ELR (cell line): ENCODE measurements at places on chromosomes 2 and 18.

DNA sequence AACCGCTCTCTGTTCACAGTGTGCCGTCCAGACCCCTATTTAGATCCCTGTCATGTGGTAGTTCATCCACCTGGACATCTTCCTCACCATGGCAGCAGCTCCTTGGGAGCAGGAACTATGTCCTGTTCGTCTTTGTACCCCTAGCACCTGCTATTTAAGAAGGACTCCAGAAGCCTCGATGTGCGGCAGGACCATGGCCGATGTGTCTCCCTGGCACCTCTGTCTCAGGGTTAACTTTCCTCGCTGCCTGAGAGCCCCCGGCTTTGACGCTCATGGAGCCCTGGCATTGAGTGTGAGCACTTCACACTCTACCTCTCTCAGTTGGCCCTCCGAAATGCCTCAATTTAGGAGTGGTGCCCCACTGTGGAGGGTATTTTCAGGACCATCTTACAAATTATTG lies 152.0 kb downstream of the FAM210A start:
- DNase-seq = no peak

DNA sequence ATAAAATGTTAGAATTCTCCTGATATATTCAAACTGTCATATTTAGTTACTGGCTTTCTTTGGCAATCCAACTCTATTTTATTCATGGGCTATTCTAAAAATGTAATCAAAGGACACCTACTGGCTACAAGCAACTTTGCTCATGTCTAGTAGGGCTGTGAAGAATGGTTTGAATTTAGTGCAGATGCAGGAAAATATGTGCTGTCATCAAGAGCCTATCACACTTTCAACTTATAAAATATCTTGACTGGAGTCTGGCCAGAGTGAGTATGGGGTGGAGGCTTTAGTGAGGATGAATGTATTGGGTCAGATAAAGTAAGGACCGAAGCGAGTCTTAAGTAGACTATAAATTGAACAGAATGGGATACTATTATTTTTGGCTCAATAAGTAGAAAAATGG lies 343.4 kb upstream of the SPRED2 start:
- DNase-seq = no peak

- no peak for DNase-seq
These were observed 200.7 kb downstream of the MYCN start for GRCh38 chr2:16140771-16141640.

- DNase-seq = no peak
These were observed 426.7 kb upstream of the MYT1L start for GRCh38 chr2:2757764-2758163.

- no peak for DNase-seq
These were observed 4.8 kb downstream of the ONECUT2 start for GRCh38 chr18:57439985-57440330.
